NCI-H187 (cell line): ENCODE measurements at places on chromosomes 13 and 19.

- DNase-seq, result no peak
These were observed 618 bp downstream of the THSD8 start for GRCh38 chr19:12802267-12803106.

GRCh38 chr19:58060231-58060630, 1.1 kb downstream of the ZNF135 start:
- DNase-seq, result no peak

DNA sequence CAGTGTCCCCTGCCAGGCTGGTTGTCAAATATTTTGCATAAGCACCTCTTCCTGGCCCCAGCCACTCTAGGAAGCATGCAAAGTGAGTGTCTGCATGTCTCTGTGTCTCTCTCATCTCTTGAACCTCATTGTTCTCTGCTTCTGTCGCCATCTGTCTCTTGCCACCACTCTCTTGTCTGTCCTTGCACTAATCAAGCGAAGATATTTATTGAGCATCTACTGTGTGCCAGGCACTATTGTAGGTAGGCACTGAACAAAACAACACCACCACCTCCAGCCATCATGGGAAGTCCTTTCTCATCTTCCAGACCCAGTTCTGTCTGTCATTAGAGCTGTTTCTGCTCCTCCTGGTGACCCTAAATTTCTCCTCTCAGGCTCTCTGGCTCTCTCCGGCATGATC, 52.0 kb upstream of the SHKBP1 start:
- no peak for DNase-seq

DNA sequence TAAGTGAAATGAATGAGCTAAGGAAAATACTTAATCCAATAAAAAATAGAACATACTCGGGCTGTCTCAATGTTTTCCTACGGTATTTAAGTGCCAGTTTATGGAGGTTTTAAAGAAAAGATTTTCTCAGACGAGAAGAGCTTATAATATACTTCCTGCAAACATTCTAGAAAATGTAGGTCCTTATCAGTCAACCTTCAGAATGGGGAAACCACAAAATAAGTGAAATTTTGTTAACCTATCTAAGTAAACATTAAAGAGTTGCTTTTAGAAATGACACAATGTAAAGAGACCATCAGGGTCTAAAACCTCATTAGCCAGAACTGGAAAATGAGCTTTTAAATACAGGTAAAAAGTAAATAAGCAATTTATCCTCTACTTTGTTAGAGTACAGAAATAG, 12.1 kb downstream of the MIR17HG start:
- no peak for DNase-seq

DNA sequence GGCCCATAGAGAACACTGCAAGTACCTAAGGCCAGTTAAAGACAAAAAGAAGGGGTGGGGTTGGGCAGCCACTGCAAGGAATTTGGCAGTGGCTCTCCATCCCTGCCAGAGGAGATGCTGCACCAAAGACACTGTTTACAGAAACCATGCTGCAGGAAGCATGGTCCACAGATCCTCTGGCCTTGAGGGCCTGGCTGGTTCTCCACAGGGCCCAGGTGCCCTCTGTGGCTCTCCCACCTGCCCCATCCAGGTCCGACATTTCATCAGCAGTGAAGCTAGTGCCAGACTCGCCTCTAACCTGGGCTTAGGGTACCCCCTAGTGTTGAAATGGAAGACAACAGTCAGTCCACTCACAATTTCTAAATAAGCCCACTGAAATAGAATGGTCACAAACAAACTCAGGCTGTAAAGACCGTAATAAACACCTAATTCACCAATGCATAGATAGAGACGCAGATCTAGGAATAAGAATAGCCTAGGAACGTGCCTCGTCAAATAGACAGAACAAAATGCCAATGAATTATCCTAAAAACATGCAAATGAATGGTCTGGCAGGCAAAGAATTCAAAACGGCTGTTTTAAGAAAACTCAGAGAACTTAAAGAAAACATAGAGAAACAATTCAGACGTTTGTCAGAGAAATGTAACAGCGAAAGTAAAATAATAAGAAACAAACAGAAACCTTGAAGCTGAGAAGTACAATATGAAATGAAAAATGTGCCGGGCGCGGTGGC, 23.3 kb downstream of the LYPD4 start:
- peak; percentile 87 for DNase-seq

GRCh38 chr19:49985871-49986270, 24.9 kb upstream of the SIGLEC11 start:
- DNase-seq, result no peak
